ENCODE measurements at places on chromosomes 7 and 10.

DNA sequence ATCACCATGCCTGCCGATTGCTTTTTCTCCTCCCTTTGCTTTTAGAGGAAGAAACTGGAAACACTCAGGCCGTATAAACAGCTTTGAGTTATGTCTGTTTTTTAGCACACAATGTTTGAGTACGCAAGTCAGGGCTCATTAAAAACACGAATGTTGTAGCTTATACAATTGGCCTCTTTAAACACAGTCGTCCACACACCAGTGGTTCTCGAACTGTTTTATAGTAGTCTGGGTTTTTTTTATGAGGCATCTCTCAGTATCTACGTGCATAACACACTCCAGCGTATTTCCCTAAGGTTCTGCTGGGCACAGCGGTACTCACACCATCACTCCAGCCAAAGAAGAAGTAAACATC lies 13.4 kb upstream of the CARD11 start:
- DNase-seq: peak; percentile 12

- no peak for DNase-seq
Observed at GRCh38 chr10:66678521-66678920, 247.3 kb upstream of the LRRTM3 start.

DNA sequence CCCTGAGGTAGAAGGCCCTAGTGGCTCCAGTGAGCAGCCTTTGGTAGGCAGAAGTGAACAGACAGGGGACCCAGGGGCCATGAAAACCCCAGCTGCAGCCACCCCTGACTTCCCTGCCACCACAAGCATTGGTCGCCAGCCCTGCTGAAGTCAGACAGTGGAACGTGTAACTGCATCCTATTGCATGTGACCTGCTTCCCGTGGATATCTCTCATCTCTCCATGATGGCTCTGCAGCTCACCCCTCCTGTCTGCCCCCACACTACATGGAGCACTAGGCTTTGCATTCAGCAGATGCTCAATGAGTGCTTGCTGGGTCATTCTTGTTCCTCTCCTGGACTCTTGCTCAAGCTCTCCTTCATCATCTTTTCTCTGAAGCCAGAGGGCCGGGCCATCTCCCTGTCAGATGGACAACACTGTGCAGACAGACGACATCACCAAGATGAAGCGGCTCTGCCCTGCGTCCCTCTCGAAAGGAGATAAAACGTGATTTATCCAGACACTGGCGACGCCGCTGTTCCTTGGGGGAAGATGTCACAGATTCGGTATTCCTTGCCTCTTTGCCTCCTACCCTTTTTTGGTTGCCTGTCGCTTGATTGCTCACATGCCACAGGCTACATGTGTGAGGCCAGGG lies 117.5 kb downstream of the SH3PXD2A start:
- DNase-seq: no peak

- DNase-seq: no peak
Observed at GRCh38 chr7:78171398-78171797, 372.8 kb downstream of the PHTF2 start.

- no peak for DNase-seq
Observed at GRCh38 chr10:77686096-77686495, 48.5 kb upstream of the KCNMA1 start.

DNA sequence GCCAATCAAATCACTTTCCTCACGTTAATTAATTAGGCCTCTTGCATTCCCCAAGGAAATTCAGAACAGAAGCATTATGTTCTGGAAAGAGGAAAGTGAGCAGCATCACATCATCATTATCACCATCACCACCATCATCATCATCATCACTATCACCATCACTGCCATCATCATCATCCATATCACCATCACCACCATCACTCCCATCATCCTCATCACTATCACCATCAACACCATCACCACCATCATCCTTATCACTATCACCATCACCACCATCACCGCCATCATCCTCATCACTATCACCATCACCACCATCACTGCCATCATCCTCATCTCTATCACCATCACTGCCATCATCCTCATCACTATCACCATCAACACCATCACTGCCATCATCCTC lies 31.4 kb upstream of the PLXNA4 start:
- DNase-seq: no peak

- DNase-seq: no peak
Observed at GRCh38 chr7:7293092-7293491, 110.7 kb downstream of the C1GALT1 start.

DNA sequence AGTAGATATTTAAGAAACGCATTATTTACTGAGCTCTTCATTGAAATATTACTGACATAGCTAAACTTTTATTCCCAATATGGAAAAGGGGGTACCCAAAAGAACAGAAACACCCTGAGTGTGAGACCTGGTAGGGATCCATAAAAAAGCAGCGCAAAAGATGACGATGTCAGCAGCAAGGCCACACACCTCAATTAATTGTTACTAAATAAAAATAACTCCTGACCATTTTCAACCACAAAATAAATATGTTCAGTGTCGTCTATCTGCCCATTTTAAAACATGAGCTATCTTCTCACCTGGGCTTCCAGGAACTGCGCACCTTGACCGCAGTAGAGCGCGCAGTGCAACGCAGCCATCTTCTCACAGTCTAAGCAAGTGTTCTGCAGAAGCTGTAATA lies 61.2 kb downstream of the GSAP start:
- DNase-seq: no peak

GRCh38 chr10:36766415-36766810 lies 359.0 kb upstream of the ANKRD30A start:
- DNase-seq: no peak

DNA sequence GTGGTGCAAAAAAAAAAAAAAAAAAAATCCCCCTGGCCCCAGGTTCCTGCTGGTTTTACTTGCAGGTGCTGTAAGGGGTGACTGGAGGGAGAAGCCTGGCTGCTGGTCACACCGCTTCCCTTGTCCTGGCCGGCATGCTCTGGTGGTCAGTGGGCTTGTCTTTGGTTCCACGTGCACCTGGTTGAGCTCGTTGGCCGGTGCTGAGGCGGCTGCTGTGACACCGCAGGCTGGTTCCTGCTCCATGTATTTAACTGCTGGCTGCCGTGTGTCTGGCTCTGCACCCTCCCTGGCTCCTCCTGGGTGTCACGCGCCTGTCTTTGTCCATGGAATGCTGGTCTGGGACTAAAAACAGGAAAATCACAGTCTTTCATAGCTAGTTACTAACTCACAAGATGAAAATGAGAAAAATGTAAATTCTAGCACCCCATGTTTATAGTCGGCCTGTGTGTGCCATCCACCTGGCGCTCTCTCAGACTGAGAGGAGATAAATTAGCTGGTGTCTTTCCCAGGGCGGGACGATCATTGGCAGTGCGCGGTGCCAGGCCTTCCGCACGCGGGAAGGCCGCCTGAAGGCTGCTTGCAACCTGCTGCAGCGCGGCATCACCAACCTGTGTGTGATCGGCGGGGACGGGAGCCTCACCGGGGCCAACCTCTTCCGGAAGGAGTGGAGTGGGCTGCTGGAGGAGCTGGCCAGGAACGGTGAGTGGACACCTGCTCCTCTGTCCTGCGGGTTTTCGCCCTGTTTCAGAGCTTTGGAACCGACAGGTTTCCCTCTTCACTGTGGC lies 33.7 kb downstream of the PFKP start:
- no peak for DNase-seq

DNA sequence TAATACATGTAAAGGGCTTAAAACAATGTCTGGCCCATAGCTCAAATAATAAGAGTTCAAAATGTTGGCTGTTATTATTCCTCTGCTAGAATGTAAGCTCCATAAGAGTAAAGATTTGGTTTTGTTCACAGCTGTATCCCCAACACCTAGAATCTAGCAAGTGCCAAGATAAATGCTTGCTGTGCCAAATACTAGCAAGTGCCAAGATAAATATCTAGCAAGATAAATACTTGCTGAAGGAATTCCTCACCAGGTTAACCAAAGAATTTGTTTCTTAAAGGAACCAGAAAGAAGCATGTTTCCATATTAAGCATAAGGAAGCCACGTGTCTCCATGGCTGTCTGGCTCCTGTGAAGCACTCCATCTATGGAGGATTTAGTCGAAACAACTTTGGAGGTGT lies 235.2 kb upstream of the SP4 start:
- DNase-seq: no peak

- no peak for DNase-seq
Observed at GRCh38 chr10:23613900-23614299, 175.0 kb downstream of the OTUD1 start.

GRCh38 chr10:6201516-6201975 lies 1.2 kb upstream of the PFKFB3 start:
- peak; percentile 91 for DNase-seq

DNA sequence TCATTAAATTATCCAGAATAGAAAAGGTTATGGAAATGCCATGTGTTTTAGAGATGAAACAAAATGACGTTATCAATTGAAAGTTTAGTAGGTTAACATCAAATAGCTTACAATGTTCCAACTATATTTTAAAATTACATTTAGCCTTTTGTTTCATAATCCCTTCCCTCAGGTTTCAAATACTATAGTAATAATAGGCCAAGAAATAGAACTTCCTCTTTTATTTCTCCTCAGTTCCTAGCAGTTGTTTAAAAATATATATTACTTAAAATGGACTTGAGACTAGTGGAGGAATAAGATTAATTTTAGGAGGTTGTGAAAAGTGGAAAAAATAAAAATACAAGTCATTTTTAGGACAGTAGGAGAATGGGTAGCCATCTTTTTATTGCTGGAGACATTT lies 16.4 kb upstream of the PDSS1 start:
- no peak for DNase-seq

DNA sequence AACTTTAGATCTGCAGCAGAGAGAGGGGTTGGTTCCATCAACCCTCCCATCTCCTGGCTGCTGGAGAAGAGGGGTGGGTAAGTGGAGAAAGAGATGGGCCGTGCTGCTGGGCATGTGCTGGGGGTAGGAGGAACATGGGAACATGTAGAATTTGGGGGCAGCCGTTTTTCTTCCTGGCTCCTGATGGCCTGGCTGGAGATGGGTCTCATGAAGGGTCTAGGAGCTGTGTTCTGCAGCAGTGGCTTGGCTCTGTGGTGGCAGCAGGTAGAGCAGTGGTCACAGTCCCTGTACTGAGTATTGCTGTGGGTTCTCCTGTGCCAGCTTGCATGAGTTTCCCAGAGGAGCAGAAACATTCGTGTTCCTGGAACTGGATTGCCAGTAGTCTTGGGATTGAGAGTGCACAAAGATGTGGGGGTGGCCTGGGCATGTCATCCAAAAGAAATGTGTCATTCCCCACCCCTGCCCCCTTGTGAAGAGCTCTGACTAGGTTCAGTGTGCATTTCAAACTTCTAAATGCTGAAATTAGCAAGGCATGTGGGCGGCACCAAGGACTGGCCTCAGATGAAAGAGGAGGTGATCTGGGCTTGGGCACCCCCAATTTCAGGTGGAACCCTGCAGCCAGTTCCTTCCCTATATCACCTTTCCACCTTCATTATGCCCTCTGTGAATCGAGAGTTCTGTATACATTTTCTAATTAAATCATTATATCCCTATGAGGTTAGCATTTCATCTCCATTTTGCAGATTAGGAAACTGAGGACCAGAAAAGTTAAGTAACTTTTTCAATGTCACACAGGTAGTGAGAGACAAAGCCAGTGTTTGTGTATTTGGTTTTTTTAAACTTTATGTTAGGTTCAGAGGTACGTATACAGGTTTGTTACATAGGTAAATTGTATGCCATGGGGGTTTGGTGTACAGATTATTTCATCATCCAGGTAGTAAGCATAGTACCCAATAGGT lies 2.1 kb downstream of the CHST3 start:
- no peak for DNase-seq

DNA sequence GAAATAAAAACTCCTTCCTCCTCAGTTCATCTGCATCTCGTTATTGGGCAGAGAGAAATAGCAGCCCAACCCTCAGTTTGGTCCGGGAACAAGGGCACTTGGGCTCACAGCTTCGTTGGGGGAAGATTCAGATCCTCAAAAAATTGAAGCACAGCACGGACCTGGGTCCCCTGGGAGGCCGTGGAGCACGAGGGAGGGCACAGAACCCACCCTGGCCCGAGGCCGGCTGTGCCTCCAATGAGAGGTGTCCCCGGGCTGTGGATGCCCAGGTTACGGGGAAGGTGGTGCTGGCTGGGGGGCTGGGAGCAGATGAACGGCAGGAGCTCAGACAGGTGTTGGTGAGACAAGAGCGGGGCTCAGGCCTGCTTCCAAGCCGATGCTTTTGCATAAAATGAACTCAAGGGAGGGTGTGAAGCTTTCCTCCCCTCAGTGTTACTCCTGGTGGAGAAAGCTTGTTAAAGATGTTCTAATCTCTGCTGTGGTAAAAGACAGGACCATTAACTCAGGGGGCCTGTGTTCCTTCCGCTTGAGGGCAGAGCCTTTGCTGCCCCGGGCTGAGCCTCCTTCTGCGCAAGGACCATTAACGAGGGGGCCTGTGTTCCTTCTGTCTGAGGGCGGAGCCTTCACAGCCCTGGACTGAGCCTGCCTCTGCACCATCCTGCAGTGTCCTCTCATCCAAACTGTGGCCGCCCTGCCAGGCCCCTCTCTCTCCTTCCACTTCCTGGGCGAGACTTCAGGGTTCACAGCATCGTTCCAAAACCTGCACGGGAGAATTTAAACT lies 302.2 kb downstream of the ADARB2 start:
- no peak for DNase-seq

- DNase-seq: no peak
Observed at GRCh38 chr10:80122746-80123145, 9.8 kb upstream of the PLAC9 start.

GRCh38 chr10:44960482-44961229 lies 1.1 kb downstream of the RASSF4 start:
- no peak for DNase-seq

GRCh38 chr10:110808615-110809014 lies 63.1 kb upstream of the PDCD4 start:
- DNase-seq: no peak

DNA sequence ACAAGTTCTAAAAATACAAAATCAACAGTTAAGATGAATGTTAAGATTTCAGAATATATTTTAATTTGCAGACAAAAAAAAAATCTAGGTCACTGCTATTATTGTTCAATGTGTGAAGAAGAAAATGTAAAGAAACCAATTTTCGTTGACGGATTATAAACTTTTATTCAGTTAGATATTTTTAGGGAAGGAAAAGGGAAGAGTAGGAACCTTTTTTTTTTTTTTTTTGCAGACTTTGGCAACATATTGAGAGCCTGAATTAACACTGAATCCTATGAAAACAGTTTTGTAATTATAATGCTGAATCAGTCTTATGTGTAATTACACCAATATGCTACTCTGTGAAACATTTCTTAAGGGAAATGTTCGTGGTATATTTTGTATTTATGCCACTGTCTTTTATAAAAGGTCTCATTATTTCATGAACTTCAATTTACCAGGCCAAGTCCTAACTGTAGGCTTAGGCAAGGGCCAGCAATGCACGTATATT lies 106.3 kb downstream of the ST8SIA6 start:
- no peak for DNase-seq

GRCh38 chr7:83913174-83913573 lies 264.2 kb upstream of the SEMA3E start:
- DNase-seq: no peak

Data from aorta (tissue), 5 donors.